Lower lobe of right lung (tissue), 2 donors: ENCODE measurements at places on chromosomes 6 and 20.
A peak's percentile ranks its signal among the peaks of the same experiment; 100 is the strongest.

- H3K27me3 ChIP-seq, result no peaks in the 10 kb centered on the region
- no peak overlapping the region for H3K27ac ChIP-seq
- no peak for DNase-seq
- no peak overlapping the region for H3K4me3 ChIP-seq
- no peaks in the 10 kb centered on the region for H3K36me3 ChIP-seq
Measured at GRCh38 chr20:38799203-38799602, 6.3 kb upstream of the PPP1R16B start.

- no peak overlapping the region for H3K4me3 ChIP-seq
- peaks cover 24% of the 10 kb centered on the region for H3K27me3 ChIP-seq
- DNase-seq, result no peak
- no peaks in the 10 kb centered on the region for H3K36me3 ChIP-seq
- H3K27ac ChIP-seq, result no peak overlapping the region
Measured at GRCh38 chr20:48803176-48804053, 24.4 kb downstream of the PREX1 start.

GRCh38 chr6:87151471-87151780, 3.9 kb upstream of the ZNF292 start:
- no peaks in the 10 kb centered on the region for H3K27me3 ChIP-seq
- H3K27ac ChIP-seq, result peak overlapping the region; percentile 83
- H3K36me3 ChIP-seq, result no peaks in the 10 kb centered on the region
- DNase-seq, result no peak
- H3K4me3 ChIP-seq, result peak overlapping the region; percentile 59

GRCh38 chr6:147222160-147222838, 18.1 kb downstream of the STXBP5 start:
- H3K36me3 ChIP-seq, result no peaks in the 10 kb centered on the region
- DNase-seq, result no peak
- H3K4me1 ChIP-seq, result peaks cover 6% of the 10 kb centered on the region
- no peak overlapping the region for H3K4me3 ChIP-seq

GRCh38 chr20:60236613-60237012, 278.4 kb downstream of the CDH26 start:
- DNase-seq, result no peak
- H3K4me1 ChIP-seq, result no peaks in the 10 kb centered on the region
- no peaks in the 10 kb centered on the region for H3K27me3 ChIP-seq
- H3K27ac ChIP-seq, result no peak overlapping the region

DNA sequence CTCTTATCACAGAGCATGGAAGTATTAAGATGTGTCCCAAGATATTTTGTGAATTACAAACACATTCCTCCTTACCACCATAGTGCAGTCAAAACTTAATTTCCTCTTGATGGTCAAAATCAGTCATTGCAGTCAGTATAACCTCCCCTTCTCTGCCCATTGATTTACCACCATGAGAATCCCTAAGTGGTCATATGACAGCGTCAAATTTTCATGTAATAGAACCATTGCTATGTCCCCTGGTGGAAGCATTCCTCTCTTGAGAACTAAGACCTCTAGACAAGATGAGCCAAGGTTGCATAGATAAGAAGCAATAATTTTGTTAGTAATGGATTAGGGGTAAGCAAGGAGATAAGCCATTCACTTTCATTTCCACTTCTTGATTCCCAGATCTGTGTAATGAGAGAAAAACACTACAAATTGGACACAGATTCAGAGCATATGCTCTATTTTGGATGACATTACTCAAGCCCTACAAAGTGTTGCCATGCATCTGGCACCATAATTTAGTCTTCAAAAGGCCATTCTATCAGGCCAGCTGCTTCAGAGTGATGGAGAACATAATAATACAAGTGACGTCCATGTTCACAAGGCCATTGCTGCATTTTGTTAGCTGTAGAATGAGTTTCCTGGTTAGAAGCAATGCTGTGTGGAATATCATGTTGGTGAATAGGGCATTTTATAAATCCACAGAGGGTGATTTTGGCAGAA, 49.6 kb upstream of the PDE7B start:
- H3K36me3 ChIP-seq, result no peaks in the 10 kb centered on the region
- H3K27me3 ChIP-seq, result no peaks in the 10 kb centered on the region
- no peak for DNase-seq
- no peak overlapping the region for H3K4me3 ChIP-seq
- no peaks in the 10 kb centered on the region for H3K4me1 ChIP-seq
- H3K27ac ChIP-seq, result no peak overlapping the region

- DNase-seq, result no peak
- H3K36me3 ChIP-seq, result no peaks in the 10 kb centered on the region
- no peak overlapping the region for H3K27ac ChIP-seq
- peaks cover 8% of the 10 kb centered on the region for H3K4me1 ChIP-seq
- no peak overlapping the region for H3K4me3 ChIP-seq
Measured at GRCh38 chr20:62590309-62591121, 51.8 kb upstream of the SLCO4A1 start.

GRCh38 chr6:166423051-166423745, 40.5 kb upstream of the MPC1 start:
- H3K4me1 ChIP-seq, result no peaks in the 10 kb centered on the region
- peaks cover 67% of the 10 kb centered on the region for H3K36me3 ChIP-seq
- DNase-seq, result no peak
- no peak overlapping the region for H3K4me3 ChIP-seq
- no peaks in the 10 kb centered on the region for H3K27me3 ChIP-seq
- no peak overlapping the region for H3K27ac ChIP-seq

DNA sequence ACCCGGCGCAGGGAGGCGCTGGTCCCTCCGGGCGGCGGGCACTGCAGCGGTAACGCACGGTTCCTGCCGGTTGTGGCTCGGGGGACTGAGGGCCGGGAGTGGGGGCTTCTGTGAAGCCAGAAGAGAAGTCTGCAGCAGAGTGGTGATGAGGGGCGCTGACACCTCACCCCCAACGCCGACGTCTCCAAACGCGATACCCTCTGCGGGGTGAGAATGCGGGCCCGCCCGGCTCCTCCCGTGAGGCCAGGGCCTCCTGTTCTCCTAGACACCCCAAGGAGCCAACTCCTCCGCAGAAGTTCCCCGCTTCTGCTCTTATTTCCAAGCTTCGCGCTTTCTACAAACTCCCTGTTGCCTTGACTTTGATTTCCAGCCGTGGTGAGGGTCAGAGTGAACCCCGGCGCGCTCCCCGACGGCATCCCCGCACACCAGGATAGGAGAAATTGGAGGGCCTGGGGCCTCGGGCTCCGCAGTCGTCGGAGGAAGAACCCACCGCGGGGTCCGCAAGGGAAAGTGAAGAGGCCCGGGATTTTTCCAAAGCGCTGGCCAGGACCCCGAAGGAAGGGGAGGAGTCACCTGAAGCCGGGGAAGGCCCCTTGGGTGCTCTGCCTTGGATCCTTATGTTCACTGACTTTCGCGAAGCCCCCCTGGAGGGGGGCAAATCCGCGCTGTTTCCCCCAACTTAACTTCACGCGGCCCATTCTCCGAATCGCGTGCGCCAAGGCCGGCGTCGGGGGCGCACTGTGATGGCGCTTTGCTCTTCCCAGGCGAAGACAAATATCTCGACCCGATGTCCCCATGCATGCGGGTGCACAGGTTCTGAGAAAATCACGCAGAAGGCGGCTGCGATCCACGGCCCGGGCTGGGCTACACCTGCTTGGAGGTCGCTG, 3.1 kb upstream of the INSM1 start:
- no peak for DNase-seq
- H3K4me1 ChIP-seq, result peaks cover 26% of the 10 kb centered on the region
- peaks cover 76% of the 10 kb centered on the region for H3K27me3 ChIP-seq
- H3K27ac ChIP-seq, result no peak overlapping the region
- H3K36me3 ChIP-seq, result no peaks in the 10 kb centered on the region

DNA sequence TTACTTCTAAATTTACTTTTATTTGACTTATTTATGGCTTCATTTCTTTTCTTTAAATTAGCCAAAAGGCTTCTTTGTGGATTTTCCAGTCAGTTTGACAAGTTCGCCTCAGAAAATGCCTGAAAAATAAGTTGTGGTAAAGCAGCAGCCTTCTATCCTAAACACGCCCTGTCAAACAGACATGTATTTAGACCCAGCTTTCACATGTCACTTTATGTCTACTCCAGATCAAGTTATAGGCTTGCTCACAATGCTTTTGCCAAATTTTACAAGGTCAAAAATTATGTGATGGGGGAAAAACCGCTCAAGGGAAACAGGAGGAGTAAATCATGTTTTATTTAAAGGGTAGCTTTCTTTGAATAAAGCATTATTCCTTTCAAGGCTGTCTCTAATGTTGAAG, 615.0 kb downstream of the HDGFL1 start:
- no peaks in the 10 kb centered on the region for H3K36me3 ChIP-seq
- H3K4me3 ChIP-seq, result no peak overlapping the region
- H3K27me3 ChIP-seq, result no peaks in the 10 kb centered on the region

DNA sequence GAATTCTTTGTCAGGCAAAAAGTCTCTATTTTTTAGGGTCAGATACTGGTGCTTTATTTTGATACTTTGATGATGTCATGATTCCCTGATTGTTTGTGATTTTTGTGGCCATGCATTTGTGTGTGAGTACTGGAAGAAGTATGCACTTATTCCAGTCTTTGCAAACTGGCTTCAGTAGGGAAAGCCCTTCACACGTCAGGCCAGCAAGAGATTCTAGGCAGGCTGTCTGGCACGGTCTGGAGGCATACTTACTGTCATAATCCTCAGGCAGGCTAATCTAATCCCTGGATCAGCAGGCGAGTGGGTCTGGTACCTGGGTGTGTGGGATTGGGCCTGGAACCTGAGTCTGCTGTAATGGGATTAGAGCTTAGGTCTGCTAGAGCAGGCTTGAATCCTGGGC, 391.8 kb upstream of the MMS22L start:
- H3K36me3 ChIP-seq, result no peaks in the 10 kb centered on the region
- no peaks in the 10 kb centered on the region for H3K27me3 ChIP-seq
- no peak overlapping the region for H3K4me3 ChIP-seq
- DNase-seq, result no peak
- H3K27ac ChIP-seq, result no peak overlapping the region
- no peaks in the 10 kb centered on the region for H3K4me1 ChIP-seq

DNA sequence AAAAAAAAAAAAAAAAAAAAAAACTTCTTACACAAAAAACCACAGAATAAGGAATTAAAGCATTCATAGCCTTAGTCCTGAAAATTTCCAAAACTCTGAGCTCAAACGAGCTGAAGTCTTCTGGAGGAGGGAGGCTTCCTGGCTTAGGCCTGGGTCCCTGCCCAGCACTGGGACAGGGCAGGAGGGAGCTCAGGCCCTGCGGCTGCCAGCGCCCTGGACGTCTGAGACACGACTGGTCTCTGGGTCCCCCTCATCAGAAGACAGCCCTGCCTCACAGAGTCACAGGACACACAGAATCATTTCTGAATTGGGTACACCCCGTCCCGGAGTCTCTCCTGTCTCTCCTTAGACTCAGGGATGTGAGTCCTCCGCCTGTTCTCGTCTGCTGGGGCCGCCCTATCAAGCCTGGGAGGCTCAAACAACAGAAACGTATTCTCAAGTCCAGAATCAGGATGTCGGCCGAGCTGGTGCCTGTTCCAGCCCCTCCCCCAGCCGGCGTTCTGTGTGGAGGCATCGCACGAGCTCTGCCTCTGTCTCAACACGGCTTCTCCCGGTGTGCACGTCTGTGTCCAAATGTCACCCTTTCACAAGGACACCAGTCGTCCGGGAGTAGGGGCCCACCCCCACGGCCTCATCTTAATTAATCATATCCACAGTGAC, 39.4 kb downstream of the ZBTB46 start:
- H3K36me3 ChIP-seq, result peaks cover 21% of the 10 kb centered on the region
- H3K4me1 ChIP-seq, result no peaks in the 10 kb centered on the region
- no peaks in the 10 kb centered on the region for H3K27me3 ChIP-seq
- no peak for DNase-seq

DNA sequence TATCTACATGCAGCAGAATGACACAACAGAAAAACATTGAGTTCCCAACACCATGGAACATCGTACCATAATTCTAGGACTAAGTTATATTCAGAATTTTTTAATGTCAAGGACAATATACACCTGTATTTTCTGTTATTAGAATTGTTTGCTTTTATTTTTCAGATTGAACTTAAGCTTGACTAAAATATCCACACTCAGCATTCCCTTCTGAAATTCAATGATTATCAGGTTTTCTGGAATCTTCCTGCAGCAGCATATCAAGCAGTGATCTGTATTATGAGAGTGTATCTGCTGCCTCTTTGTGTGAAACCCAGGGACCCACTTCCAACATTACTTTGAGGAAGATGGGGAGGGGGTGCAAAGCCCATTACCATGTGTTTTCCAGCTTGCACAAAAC, 578.6 kb upstream of the JAG1 start:
- no peaks in the 10 kb centered on the region for H3K36me3 ChIP-seq
- no peak for DNase-seq

DNA sequence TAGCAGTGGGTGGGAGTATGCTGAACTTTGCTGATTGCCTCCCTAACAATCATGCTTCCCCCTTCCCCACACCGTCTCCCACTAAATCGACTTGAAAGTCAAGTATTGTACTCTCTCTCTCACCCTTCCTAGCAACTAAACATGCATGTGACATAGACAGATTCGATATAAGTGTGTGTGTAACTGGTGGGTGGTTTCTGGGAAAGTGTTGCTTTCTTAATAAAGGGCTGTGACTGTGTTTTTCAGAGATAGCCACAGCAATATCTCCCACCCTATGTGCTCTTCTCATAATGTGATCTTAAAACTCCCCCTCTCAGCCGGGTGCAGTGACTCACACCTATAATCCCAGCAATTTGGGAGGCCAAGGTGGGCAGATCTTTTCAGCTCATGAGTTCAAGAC, 49.3 kb upstream of the E2F3 start:
- H3K27ac ChIP-seq, result no peak overlapping the region
- no peak overlapping the region for H3K4me3 ChIP-seq
- H3K4me1 ChIP-seq, result no peaks in the 10 kb centered on the region
- no peaks in the 10 kb centered on the region for H3K36me3 ChIP-seq

DNA sequence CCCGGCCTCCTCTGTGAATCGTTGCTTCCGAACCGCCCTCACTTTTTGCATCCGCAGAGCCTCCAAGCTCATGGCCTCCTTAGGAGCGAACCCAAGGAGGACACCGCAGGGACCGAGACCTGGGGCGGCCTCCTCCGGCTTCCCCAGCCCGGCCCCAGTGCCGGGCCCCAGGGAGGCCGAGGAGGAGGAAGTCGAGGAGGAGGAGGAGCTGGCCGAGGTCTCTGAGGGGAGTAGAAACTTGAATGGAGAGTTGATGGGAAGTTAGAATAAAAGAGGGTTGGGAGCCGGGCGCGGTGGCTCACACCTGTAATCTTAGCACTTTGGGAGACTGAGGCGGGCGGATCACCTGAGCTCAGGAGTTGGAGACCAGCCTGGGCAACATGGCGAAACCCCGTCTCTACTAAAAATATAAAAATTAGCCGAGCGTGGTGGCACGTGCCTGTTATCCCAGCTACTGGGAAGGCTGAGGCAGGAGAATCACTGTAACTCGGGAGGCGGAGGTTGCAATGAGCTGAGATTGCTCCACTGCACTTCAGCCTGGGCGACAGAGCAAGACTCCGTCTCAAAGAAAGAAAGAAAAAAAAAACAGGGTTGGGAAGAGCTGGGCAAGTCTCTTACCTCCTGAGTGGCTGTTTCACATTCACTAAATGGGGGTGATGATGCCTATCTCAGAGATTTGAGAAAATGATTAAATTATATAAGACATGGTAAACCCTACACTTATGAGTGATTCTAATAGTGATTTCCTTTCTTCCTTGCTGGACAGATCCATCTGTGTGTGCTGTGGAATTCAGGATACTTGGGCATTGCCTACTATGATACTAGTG, 805 bp downstream of the MSH5 start:
- H3K4me1 ChIP-seq, result peaks cover 39% of the 10 kb centered on the region
- peaks cover 4% of the 10 kb centered on the region for H3K36me3 ChIP-seq
- no peaks in the 10 kb centered on the region for H3K27me3 ChIP-seq
- DNase-seq, result peak; percentile 72
- H3K27ac ChIP-seq, result peak overlapping the region; percentile 76
